ENCODE measurements at places on chromosomes 1 and 21.

DNA sequence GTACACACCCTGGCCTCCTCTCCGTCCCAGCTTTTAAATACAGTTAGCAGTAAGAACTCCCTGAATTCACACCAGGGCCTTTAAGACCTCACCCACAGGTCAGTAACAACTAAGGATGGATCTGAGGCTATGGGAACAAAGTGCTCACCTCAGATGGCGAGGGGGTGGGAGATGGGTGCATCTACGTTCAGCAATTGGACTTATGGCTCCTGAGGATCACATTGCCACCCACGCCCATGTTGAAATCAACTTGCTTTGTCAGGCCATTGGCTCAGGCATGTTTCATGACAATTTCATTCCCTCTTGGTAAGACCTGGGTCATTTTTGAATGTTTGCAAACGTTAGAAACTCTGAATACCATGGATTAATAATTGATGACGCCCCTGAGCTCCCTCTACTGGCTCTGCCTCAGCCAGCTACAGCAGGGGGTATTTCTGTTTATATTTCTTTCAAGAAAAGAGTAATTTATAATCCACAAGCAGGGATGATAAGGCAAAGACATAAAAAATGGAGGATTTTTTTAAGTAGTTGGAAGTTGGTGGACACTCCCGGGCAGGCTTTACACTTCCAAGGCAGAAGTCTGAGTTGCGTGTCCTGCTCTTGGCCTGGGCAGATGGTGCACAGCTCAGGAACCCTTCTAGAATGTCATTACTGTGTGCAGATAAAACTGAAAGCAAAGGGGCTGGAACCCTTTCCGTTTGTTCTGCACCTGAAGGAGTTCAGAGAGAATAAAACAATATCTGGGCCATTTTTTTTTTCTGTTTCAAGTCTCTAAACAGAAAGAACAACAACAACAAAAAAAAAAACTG lies 13.7 kb upstream of the LBR start:
- DNase-seq = no peak

DNA sequence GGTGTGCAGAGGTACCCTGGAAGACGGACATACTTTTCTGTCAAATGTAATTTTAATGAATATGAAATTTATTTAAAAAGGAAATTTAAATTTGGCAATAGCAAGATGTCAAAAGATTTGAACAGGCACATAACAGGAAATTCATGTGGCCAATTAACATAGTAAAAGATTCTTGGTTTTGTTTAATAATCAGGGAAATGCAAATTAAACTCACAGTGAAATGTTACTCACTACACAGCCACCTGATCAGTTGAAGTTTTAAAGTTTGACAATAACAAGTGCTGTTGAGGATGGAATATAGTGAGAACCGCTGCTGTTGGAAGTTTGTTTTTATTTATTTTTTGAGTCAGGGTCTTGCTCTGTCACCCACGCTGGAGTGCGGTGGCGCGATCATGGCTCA lies 63.9 kb downstream of the TEX35 start:
- no peak for DNase-seq

DNA sequence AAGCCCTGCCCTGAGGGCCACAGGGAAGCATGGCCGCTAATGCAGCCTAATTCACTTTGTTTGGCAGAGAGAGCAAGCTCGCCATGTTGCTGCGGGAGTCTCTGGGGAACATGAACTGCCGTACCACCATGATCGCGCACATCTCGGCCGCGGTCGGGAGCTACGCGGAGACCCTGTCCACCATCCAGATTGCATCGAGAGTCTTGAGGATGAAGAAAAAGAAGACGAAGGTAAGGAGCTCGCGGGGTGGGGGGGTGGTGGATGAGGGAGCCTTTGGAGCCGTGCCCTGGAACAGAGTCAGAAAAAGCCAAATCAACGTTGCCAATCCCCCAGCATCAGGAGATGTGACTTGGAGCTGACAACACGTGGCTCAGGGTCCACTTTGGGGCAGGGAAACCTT lies 529.4 kb downstream of the KIF26B start:
- DNase-seq = no peak

DNA sequence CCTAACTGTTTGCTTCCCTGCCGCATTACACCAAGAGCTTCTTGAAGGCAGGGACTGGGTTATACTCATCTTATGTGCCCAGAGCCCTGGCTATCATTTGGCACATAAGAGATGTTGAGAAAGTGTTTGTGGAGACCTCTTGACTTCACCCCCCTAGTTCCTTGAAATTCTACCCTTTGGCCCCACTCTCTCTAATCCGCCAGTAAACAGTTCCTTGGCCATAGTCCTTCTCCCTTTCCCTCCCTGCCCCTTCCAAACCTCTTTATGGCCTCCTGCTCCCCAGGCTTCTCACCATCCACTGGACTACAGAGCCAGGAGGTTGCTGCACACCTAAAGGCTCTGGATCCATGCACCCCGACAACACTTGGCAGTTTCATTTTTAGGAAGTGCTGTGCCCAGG lies 1.5 kb upstream of the CDK18 start:
- no peak for DNase-seq

- no peak for DNase-seq
Observed at GRCh38 chr1:70075761-70076160, 129.6 kb downstream of the LRRC40 start.

- no peak for DNase-seq
Observed at GRCh38 chr1:17744666-17745478, 10.3 kb upstream of the ACTL8 start.

- no peak for DNase-seq
Observed at GRCh38 chr1:186043296-186043695, 309.1 kb downstream of the HMCN1 start.

- no peak for DNase-seq
Observed at GRCh38 chr1:169099561-169099960, 6.9 kb upstream of the ATP1B1 start.

DNA sequence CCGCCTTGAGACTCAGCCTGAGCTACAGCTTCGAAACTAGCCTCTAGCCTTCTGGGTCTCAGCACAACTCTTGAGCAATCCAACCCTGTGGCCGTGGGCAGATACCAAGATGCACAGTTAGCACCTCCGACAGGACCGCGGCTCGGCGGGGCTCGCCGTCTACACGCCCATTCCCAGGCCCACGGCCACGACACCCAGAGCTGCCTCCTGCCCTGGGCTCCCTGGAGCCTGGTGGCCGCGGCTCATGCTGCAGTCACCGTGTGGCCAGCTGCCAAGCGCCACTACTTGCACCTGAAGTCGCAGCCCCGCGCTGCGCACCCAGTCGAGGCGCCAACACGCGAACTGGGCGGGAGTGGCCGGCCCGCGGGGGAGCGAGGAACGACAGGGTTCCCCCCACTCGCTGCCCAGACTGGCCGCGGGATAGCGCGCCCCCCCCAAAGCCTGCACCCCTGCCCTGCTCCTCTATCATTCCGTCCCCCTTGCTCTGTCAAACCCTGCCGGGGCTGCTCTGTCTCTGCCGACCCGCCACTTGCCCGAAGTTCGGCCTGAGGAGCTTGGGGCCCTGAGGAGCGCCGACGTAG lies 729 bp upstream of the CDCA8 start:
- DNase-seq = no peak

- no peak for DNase-seq
Observed at GRCh38 chr1:12180315-12180714, 13.5 kb downstream of the TNFRSF1B start.

- no peak for DNase-seq
Observed at GRCh38 chr21:35988416-35989137, 71.7 kb downstream of the SETD4 start.

DNA sequence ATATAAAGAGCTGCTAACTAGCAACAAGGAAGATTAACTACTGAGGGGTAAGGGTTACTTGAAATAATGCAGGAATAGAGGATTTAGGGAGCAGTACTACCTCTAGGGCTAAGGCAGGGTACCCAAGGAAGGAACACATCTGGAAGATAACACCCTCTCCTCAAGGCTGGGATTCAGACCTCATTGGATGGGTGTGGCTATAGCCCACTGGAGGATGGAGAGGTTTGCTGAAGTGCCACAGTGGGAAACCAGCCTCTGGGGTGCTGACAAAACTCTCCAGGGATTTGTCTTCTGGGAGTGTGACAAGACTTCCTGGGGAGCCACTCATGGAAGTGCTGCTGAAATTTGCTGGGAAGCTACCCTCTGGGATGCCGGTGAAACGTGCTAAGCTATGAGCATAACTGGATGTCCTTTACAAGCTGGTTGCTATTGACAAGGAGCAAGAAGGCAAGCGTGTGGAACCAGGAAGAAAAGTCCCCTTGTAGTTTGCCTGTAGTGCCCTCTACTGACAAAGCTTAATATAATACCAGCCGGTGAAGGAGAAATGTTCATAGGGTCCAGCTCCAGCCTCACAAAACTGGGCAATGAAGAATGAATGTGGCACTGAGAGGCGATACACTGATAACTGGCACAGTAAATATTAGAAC lies 122.8 kb upstream of the USP24 start:
- DNase-seq = no peak

- no peak for DNase-seq
Observed at GRCh38 chr1:232751393-232752140, 53.6 kb upstream of the MAP10 start.

- DNase-seq = no peak
Observed at GRCh38 chr1:118928739-118929554, 59.2 kb downstream of the TBX15 start.

- no peak for DNase-seq
Observed at GRCh38 chr1:24065304-24065703, 46.6 kb downstream of the MYOM3 start.

Data from stimulated activated CD8-positive, alpha-beta memory T cell treated with anti-CD3 and anti-CD28 coated beads, Interleukin-7, amount 100 ng/mL, for 24 hours (primary cell).